Endothelial cell of umbilical vein (primary cell): ENCODE measurements at places on chromosomes 11 and 22. TPM values are rescaled to one million over a fixed set of nuclear protein-coding genes. Genes with fewer than 3 reads are reported as not detected.
A peak's percentile ranks its signal among the peaks of the same experiment; 100 is the strongest.

OR8G5 gene
- not detected in 2 replicates for polyA plus RNA-seq

OR5B21 gene
- not detected in 2 replicates for polyA plus RNA-seq

RIC3 gene
- polyA plus RNA-seq: not detected in 2 replicates

EIF4ENIF1 gene
- 22.4 and 22.8 TPM in 2 replicates for polyA plus RNA-seq

CCDC157 gene
- polyA plus RNA-seq: 3.1 and 3.7 TPM in 2 replicates

GLYAT gene
- not detected in 2 replicates for polyA plus RNA-seq

MS4A12 gene
- polyA plus RNA-seq: not detected in 2 replicates

ANKRD49 gene
- 6.0 and 7.4 TPM in 2 replicates for polyA plus RNA-seq

USH1C gene
- polyA plus RNA-seq: not detected in 2 replicates

OR10AG1 gene
- not detected in 2 replicates for polyA plus RNA-seq

CCDC116 gene
- polyA plus RNA-seq: 0.18 and 0.21 TPM in 2 replicates

DNA sequence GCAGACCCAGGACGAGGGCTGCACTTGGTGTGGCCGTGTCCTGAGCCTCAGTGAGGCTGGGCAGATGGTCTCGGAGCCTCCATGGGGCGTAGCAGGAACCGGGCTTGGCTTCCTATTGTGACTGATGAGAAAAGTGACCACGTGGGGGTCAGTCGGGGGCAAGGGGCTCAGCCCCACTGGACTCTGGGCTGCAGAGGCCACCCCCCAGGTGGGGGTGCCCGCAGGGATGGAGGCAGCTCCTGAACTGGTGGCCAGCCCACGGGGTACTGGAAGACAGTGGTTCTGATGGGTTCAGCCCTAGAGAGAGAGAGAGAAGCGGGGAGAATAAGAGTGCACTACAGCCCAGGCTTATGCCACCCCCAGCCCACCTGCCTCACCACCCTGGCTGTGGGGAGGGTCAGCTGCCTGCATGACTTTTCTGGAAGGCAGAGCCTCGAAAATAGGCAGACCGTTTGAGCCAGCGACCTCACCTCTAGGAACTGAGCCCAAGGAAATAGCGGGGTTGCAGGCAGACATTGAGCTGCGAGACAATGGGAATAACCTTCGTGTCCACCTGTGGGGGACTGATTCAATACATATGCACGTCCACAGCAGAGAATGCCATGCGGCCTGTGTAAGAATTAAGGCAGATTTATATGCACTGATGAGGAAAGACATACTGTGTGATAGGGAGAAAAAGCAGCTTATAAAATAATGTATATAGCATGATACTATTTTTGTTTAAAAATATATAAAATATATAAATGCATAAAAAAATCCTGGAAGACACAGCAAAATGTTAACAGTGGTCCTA lies 11.5 kb downstream of the CABP7 start:
- DNase-seq: no peak

- no peak for DNase-seq
Observed at GRCh38 chr11:57496109-57496820, 19.2 kb downstream of the SLC43A1 start.

- no peak for DNase-seq
Observed at GRCh38 chr11:46451759-46452158, 60.2 kb upstream of the CHRM4 start.

DNA sequence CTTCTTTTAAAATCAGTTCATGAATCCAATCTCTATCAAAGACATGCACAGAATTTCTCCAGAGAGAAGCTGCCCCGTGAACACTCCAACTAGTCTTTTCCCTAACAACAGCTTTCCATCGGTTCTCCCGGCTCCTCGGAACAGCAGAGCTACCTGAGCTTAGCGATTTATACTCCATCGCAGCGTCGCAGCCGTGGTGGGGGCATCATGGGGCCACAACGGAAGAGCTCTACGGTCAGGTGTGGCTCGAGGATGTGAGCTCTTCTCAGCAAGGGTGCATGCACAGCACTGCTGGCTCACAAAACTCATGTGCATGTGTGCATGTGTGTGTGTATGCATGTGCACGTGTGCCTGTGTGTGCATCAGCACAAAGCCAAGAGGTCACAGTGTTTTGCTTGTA lies 11.7 kb upstream of the MOB2 start:
- no peak for DNase-seq

DNA sequence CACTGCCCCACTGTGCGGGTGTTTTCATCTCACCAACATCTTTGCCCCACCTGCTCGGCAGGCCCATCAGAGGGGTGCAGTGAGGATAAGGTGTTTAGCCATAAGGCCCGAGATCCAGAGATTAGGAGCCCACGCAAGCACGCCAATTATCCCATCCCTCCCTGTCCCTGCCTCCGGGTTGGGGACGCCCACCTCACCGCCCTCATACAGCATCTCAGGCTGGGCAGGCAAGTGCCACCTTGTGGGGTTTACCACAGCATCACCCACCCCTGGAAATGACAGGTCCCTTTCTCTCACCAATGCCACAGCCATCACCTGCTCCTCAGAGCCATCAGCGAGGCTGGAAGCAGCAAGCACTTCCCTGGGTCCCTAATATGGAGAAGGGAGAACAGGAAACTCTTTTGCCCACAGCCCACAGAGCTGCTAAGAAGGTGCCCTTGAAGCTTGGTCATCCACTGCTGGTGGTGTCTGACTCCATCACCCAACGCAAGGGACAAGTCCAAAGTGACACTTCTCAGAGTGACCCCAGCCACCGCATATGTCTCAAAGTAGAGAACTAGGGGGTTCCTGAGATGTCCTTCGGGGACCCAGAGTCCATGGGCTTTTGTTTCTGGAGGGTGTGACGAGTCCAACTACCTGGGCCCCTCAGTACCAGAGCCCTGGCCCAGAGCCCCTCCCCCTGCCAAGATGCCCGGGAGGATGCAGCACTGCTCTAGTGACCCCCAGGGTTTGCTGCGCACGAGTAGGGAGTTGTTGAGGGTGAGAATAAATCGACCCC lies 15.8 kb downstream of the VPS37C start:
- DNase-seq: no peak

- no peak for DNase-seq
Observed at GRCh38 chr11:95739108-95739938, 50.3 kb downstream of the FAM76B start.

DNA sequence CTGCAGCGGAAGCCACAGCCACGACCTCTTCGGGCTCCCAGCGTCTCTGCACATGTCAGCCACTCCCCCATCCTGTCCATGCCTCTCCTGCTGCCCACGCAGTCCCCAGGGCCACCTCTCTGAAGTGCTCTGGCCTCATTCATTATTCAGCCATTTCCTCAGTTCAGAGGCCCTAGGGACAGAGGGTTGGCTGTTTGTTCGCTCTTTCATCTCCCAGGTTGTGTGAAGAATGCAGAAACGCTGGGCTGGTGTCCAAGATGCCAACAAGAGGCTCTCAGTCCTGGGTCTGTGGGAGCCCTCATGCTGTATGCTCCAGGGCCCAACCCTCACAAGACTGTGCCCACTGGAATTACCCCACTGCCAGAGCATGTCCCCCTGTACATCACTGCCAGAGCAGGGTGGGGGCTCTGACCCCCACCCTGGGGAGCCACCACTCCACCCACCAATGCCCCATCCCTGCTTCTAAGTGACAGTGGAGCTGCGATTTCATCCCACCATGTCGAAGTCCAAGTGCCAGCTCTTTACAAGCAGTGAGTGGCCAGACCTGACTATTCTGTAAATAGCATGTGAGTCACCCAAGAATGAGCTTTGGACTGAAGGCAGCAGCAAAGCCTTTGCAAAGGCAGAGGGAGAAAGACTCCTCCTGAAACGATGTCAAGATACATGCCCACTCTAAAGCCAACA lies 209.6 kb downstream of the BUD13 start:
- DNase-seq: peak; percentile 9

DNA sequence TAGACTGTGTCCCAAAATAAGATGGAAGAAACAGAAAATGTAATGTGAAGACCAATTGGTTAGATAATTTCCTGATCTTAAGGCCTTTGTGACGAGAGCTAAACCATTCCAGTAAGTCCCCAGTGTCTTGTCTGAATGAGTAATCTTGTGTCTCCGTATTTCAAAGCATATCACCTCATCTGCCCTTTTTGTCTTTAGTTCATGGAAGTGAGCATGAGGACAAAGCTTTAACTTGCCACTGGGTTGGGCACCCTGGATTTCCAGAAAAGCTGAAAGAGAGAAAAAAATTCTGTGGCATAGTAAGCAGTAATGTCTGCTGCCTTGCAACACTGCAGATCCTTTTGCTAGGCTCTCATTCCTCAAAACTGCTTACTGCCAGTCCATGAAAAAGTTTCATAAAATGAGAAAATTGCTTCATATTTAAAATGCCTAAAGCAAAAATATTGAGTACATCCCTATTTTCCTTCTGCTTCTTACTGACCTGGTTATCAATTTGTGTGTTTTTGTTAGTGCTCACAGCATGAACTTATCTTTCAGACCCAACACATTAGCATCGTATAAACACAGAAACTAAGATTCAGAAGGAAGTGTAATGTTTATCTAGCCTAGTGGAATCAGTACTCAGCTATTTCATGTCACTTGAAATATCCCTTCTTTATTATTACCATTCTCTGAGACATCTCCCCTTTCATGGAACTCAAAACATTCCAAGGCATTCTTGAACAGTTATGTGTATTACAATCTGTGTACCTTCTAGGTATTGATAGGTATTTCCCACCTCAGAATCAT lies 5.3 kb downstream of the CASP12 start:
- peak; percentile 83 for DNase-seq

GRCh38 chr11:2303627-2304505 lies 2.1 kb downstream of the TSPAN32 start:
- no peak for DNase-seq

GRCh38 chr22:32721328-32722180 lies 80.0 kb upstream of the TIMP3 start:
- DNase-seq: no peak

GRCh38 chr22:46007003-46007847 lies 30.3 kb upstream of the WNT7B start:
- peak; percentile 77 for DNase-seq
